ENCODE measurements at places on chromosomes 12 and 14.
A peak's percentile ranks its signal among the peaks of the same experiment; 100 is the strongest.

GRCh38 chr12:96719660-96720362 is 187.2 kb upstream of the NEDD1 start:
- DNase-seq: no peak

- peak; percentile 37 for DNase-seq
Observed at GRCh38 chr12:57519796-57520052, 590 bp downstream of the DDIT3 start.

GRCh38 chr14:102979406-102979805 is 56.9 kb downstream of the AMN start:
- no peak for DNase-seq

GRCh38 chr14:20627346-20628027 is 14.0 kb downstream of the OR6S1 start:
- no peak for DNase-seq

DNA sequence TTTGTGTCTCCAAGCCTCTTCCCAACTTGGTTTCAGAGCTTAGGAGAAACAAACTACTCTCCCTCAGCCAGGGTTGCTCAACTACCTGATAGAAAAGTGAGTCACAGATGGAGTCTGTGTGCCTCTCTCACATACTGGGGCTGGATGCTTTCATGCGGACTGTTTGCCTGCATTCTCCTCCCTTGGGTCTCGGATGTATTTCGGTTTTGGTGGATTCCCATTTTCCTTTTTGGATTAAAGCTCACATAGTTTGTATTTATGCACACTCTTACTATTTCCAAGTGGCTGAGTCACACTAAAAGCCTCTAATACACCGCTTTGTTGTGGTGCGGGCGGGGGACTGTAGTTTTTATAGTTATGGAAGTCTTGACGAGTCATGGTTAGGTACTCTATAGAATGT is 505.4 kb downstream of the LRFN5 start:
- no peak for DNase-seq

DNA sequence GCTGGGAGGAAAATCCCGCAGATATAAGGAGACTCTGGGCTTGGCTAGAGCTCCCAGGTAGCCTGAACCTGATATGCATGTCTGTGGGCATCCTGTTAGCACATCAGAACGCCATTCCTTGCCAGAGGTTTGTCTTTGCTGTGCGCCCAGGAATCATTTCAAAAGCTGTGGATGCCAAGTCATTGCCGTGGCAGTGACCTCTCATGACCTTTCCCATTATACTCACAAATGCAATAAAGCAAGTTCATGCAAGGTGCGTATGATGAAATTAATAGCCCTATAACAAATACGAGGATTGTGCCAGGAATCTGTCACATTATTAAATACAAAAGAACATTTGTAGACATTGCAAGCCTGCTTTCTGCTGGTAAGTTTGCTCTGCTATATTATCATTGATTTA is 229.1 kb upstream of the PELI2 start:
- DNase-seq: no peak

DNA sequence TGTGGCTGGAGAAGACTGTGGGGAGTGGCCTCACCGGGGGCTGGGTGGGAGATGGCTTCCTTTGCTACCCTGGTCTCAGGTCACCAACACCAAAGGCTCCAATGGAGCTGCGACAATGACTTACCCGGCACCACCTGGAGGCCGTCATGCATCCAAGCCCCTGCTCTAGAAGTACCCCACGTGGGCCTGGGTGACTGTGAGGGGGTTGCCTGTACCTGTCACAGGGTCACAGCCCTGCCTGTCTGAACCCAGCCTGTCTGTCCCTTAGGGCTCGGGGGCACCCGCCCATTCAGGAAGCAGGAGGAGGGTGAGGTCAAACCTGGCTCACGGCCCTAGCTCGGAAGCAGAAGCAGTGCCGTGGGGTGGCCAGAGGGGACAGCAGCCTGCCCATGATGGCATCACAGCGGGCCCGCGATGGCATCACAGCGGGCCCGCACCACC is 18.9 kb downstream of the ABCB9 start:
- no peak for DNase-seq

GRCh38 chr12:2836574-2836973 is 1.7 kb upstream of the NRIP2 start:
- DNase-seq: no peak

- DNase-seq: no peak
Observed at GRCh38 chr12:17588968-17589367, 501.0 kb downstream of the RERGL start.

DNA sequence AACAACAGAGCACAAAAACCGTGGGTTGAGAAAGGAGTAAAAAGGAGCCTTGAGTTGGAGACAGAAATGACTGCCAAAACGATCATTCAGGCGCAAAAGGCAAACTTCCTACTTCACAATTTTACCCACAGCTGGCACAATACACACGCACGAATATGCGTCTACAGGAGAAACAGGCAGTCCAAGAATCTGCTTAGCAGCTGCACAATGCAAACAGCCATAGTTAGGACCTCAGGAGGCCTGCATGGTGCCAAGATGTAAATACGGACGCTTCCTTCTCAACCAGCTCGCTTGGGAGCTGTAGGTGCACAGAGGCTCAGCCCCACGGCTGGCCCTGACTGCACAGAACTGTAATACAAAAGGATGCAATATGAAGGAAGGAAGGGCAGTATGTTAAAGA is 250.1 kb upstream of the CAND1 start:
- no peak for DNase-seq

DNA sequence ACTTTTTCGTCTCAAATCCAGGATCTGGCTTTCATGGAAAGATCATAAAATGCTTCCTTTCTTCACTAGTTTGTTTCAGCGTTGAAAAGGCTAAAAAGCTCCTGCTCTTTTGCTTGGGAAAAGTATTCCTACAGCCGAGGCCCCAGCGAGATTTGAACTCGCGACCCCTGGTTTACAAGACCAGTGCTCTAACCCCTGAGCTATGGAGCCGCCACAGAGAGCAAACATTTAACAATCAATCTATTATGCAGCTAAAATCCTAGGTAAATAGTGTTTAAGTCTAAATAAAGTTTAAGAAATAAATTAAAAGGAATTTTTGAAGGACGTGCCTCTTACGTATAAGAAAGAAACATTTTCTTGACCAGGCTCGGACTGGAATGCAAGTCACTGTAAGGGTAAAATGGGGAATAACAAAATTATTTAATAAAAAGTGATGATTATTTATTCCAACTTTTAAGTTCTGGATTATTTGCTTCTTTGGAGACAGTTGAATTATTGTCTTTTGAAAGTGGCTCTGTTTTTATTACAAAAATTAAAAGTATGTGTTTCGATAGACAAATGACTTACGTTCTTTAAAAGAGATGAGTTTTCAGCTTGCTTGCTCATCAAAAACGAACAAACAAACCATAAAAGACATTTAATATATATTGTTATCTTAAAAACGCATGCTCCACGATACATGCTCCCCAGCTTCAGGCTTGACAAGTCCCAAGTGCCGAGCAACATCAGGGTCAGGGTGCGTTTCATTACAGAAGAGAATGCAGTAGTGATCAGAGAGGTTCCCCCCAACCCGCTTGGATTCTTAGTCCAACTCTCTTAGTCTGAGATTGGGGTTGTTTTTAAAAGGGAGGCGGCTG is 10.2 kb downstream of the OR6S1 start:
- DNase-seq: peak; percentile 79

GRCh38 chr12:2483713-2484112 is 311.1 kb upstream of the FKBP4 start:
- DNase-seq: no peak

DNA sequence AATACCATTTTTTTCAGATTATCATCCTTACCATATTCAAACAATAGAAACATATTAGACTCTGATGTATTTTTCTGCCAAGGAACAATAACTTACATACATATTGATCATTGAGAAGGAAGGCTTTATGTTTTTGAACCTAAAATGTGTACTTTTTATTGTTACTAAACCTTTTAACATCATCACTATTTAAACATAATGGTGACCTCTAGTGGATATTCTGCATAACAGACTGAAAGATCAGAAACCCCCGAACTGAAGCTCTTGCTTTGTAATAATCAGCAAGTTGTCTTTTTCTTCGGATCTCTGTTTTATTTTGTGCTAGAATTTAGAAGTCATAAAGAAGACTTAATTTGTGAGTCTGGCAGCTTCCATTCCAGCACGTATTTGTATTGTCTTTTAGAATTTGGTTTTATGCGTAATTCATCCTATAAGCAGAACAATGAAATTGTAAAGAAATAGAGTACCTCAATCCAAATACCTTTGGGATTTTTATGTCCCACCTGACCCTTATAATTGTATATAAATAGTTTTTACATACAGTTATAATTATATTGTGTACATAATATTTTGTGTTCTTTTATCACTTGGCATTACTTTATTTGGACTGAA is 125.9 kb upstream of the ATF1 start:
- no peak for DNase-seq

DNA sequence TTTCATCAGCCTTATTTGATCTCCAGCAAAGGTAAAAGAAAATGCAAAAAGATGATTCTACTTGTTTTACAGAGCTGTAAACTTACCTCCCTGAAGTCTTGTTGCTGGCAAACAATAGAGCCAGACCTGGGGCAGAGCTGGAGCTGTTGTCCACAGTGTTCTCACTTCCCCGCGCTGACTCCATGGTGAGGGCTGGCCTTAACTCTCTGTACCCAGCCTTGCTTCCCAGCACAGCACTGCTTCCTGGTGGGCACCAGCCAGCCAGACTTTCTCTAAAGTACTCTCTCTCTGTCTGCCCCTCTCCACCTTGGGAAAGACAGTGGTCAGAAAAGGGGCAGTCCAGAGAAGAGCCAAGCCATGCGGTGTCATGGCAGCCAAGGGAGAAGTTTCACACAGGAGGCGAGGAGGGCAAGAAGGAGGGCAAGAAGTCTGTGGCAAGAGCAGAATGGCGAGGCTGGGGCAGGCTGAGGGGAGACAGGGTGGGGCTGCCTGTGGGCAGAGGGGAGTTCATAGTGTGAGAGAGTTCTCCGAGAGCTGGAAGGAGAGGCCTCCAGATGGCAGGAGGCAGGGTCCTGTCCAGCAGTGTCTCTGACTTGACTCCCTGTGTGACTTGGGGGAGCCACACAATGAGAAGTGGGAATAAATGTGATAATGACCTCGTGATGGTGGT is 9.3 kb downstream of the EVL start:
- no peak for DNase-seq

DNA sequence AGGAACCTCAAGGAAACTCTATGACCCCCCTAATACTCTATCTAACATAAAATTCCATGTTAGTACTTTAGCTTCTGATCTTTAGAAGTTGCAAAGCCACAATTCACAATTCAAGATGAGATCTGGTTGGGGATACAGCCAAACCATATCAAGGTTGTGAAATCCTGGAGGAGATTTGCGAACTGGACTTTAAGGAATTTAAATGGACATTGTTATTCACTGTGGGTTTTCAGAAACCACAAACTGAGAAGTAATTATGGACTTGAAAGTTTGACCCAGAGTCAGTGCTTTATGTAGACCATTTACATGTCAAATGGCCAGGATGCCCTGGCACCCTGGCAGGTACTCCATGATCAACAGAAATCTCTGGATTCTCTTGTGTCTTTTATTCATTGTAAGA is 14.2 kb upstream of the CDKL1 start:
- DNase-seq: no peak

DNA sequence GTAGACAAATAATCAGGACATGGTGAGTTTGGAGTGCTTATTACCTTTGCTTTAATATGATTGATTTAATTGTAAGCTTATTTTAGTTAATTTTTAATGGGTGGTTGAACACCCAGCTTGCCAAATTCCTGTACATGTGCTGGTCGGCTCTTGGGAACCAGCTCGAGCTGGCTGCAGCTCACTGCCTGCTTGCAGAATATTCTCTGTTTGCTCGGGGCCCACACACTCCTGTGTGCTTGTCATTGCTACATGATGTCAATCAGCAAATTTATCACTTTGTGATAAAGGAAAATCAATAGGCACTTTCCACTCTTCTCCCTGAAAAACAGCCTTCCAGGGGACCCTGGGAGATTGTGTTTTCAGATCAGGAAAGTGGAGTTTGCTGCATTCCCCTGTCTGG is 141.1 kb upstream of the LHX5 start:
- no peak for DNase-seq

DNA sequence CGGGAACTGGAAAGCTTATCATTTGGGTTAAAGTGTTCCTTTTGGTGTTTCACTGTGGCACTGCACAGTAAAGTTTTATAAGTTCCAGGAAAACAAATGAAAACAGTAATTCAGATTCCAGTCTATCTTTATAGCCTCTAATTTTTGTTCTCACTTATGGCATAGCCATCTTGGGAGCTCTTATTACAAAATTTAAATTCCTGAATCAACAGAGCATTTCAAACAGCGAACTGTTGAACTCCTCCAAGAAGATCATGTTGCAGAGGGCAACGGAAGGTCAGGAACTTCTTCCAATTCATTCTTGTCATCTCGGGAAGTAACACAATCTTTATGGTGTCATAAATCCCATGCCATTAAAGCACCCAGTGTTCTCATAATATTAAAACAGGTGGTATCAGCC is 229.1 kb downstream of the KCNC2 start:
- no peak for DNase-seq

- no peak for DNase-seq
Observed at GRCh38 chr12:1083889-1084262, 92.9 kb downstream of the ERC1 start.

DNA sequence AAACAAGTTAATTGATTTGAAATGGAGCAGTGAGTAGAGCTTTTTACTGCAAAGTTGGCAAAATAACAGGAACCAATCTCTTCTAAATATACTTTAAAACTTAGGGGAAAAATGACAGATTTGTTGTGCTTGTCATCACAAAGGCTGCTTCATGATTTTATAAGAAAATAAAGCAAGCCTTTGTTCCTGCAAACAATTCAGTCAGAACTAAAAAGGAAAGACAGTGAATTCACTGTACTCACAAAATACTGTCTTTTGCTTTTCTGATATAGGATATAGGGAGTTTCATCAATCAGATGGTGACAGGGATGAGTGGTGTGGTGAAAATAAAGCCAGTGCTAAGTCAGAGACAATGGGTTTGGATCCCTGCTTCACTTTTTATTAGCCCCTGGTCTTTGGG is 126.0 kb downstream of the HELB start:
- no peak for DNase-seq

GRCh38 chr12:12447236-12447635 is 90.4 kb downstream of the BORCS5 start:
- DNase-seq: no peak

GRCh38 chr12:58896278-58896677 is 24.0 kb downstream of the LRIG3 start:
- DNase-seq: no peak

Measured in CD4-positive, alpha-beta T cell treated with Interleukin-4 for 1 hour (primary cell).